ENCODE measurements at places on chromosomes 11 and 22.
A peak's percentile ranks its signal among the peaks of the same experiment; 100 is the strongest.

DNA sequence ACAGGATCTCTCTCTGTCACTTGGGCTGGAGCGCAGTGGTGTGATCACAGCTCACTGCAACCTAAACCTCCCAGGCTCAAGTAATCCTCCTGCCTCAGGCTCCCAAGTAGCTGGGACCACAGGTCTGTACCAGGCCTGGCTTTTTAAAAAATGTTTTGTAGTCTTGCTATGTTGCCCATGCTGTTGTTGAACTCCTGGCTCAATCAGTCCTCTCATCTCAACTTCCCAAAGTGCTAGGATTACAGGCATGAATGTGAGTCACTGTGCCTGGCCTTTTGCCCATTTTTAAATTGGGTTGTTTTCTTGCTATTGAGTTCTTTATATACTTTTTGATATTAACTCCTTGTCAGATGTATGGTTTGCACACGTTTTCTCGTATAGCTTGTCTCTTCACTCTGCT, 33.0 kb upstream of the PITPNB start:
- DNase-seq: no peak

GRCh38 chr22:30556388-30556787, 9.8 kb upstream of the SEC14L6 start:
- DNase-seq: no peak

DNA sequence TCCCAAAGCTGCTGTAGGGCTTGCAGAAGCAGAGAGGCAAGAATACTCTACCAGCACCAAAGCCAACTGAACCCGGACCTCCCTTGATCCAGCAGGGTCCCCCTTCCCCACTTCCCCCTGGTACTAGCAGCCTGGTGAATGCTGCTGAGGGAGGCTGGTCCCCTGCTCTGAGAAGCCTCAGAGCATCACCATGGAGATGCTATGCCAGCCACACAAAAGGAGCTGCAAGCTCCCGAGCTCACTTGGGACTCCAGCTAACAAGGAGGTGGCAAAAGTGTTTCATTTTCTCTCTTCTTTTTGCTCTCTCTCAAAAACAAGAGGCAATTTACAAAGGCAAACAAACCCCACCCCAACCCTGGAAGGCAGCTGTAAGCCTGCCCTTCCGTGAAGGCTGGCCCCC, 509.8 kb downstream of the BUD13 start:
- DNase-seq: no peak

DNA sequence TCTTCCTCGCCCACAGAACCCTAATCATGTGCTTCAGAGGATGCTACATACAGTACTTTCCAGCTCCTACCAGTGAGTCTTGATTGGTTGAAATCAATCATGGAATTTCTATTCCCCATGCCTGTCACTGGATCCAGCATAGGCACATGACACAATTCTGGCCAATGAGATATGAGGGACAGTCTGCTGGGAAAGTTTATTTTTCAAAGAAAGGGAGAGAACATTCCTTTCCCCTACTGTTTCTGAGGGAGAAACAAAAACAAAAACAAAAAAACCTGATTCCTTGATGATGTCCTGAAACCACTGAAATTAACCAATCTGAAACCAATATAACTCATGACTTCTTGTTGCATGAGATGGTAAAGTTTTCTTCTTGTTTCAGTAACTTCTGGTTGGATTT, 3.3 kb upstream of the RCN1 start:
- no peak for DNase-seq

DNA sequence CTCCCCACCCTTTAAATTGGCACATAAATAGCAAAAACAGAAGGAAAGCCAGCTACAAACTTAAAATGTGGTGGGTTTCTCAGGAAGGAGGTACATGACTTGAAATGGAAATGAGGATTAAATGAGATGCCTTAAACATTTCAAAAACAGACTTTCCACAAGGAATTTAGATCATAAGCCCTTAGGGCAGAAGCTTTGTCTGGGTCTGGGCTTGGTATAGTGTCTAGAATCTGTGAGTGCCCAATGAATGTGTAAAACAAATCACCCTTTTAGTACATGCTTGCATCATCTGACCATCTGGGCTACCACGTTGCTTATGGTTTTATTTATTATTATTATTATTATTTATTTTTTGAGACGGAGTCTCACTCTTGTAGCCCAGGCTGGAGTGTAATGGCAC, 37.1 kb upstream of the CREB3L1 start:
- no peak for DNase-seq

GRCh38 chr11:7511401-7511800, 2.4 kb upstream of the PPFIBP2 start:
- peak; percentile 77 for DNase-seq

GRCh38 chr11:68574308-68574707, 110.0 kb upstream of the GAL start:
- DNase-seq: no peak

DNA sequence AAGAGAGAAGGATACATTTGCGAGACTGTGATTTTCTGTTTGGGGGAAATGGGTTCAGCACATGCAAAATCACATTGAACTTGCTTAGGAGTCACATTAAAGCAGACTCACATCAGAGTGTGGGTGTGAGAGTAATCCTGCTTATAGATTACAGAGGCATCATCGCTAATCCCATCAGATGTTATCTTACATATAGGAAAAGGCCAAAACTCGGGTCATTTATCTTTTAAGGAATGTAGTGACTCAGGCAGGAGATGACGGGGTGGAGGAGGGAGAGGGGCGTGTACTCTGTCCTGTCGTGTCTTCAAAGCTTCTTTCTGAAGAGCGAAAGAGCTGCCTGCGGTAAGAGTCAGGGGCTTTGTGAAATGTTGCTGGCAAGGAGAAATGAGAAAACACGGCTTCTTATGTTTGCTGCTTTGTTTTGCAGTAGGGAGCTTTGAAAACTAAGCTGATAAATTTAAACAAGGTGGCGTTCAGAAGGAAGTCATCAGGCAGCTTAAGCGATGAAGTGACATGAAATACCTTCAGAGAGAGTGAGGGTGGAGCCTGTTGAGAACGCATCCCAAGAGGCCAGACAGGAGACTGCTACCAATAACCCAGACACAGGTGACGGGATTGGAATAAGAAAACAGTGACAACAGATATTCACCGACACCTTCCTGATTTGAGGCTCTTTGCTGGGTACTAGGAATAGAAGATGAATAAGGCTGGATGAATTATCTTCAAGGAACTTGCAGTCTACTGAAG, 2.2 kb upstream of the C11orf16 start:
- no peak for DNase-seq
